Renal pelvis (tissue), 12 donors: ENCODE measurements at places on chromosomes 5 and 9. TPM values are rescaled to one million over a fixed set of nuclear protein-coding genes. Genes with fewer than 3 reads are reported as not detected.

ADAMTS16 gene
- 80.2 TPM for polyA plus RNA-seq

PCDHB16 gene
- polyA plus RNA-seq, result 7.4 TPM

TMEM174 gene
- 15.7 TPM for polyA plus RNA-seq

SARDH gene
- 12.9 TPM for polyA plus RNA-seq

DRD1 gene
- polyA plus RNA-seq, result not detected

ABO gene
- polyA plus RNA-seq, result 17.6 TPM

SSBP2 gene
- 80.7 TPM for polyA plus RNA-seq

PCDHB13 gene
- polyA plus RNA-seq, result 7.5 TPM

SUSD3 gene
- 12.0 TPM for polyA plus RNA-seq

SPINK13 gene
- polyA plus RNA-seq, result 0.91 TPM

SLC34A3 gene
- polyA plus RNA-seq, result 12.1 TPM

GZMA gene
- 0.31 TPM for polyA plus RNA-seq

PFN3 gene
- 5.2 TPM for polyA plus RNA-seq

PCDHB14 gene
- 11.2 TPM for polyA plus RNA-seq

MUSK gene
- polyA plus RNA-seq, result 0.15 TPM
